AG09309 (cell line): ENCODE measurements at places on chromosomes 1 and 21.

DNA sequence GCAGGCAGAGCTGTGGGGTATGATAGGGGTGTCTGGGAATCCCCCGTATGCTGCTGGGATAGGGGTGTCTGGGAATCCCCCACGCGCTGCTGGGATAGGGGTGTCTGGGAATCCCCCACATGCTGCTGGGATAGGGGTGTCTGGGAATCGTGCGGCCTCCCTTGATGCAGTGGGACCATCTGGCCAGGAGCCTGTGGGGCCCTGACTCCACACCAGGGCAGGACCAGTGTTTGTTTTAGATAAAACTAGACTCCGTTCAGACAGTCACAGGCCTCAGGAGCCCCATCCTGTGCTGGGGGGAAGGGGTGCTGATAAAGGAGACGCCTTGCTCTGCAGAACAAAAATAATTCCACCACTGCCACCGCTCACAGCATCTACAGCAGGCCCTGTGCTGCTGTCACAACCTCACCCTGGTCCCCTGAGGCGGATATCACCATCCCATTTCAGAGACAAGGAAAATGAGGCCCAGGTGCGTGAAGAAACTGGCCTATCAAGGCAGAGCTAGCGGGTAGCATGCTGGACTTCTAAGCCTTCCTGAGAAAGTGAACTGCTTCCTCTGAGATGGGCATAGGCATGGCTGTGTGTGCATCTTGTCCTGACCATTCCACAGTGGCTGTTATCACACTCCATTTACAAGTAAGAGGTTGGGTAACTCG is 24.0 kb downstream of the ECE1 start:
- DNase-seq = no peak

DNA sequence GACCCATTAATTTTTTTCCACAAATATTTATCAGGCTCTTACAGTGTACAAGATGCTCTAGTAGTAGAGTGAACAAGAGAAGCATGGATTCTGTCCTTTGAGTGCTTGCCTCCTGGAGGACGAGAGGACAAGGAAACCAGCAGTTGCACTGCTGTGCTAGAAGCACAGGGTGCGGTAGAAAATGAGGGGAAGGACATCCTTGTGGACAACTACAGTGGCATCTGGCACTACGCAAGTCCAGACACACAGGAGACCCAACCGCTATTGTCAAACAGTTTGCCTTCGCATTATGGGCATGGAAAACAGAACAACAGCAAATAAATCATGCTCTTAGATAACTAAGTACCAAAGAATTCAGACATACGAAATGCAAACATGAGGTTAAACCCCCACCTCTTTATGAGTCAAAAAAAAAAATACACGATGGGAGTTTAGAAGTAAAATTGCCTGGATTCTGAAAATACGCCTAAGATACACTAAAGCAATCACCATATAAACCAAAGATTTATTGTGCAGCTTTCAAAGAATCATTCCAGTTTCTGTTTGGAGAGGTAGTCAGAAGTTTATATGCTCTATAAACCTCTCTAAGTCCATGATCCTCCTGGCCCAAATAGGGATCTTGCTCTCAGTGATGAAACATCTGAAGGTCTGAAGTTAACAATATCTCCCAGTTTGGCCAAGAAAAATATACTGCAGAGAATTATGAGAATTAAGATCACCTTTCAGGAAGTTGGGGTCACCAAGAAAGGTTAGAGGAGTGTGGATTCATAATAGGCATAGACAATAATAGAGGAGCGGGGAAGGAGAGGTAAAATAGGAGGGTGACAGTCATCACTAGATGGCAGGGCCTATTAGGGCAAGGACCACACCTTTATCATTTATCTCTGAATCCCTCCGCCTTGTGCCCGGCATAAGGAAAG is 307.8 kb downstream of the NFIA start:
- DNase-seq = no peak

GRCh38 chr1:223780949-223781348 is 64.8 kb downstream of the TP53BP2 start:
- DNase-seq = no peak

- peak; percentile 11 for DNase-seq
These were observed 56.8 kb downstream of the PLD5 start for GRCh38 chr1:242467556-242468145.

DNA sequence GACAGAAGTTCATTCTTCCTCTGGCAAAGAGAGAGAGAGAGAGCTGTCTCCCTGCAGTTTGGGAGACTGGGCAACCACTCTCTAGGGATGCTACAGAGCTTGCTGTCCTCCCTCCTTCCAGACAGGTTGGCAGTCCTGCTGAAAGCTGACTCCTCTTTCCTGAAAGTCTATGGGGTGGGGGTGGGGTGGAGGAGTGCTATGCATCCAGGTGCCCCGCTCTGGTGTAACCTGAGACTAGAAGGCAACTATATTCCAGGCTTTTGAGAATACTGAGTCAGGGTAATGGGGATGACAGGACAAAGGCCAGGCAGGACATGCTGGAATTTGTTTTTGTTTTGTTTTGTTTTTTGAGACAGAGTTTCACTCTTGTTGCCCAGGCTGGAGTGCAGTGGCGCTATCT is 55.4 kb downstream of the OPTC start:
- no peak for DNase-seq
